ENCODE measurements at places on chromosomes 2 and 18.
A peak's percentile ranks its signal among the peaks of the same experiment; 100 is the strongest.

DNA sequence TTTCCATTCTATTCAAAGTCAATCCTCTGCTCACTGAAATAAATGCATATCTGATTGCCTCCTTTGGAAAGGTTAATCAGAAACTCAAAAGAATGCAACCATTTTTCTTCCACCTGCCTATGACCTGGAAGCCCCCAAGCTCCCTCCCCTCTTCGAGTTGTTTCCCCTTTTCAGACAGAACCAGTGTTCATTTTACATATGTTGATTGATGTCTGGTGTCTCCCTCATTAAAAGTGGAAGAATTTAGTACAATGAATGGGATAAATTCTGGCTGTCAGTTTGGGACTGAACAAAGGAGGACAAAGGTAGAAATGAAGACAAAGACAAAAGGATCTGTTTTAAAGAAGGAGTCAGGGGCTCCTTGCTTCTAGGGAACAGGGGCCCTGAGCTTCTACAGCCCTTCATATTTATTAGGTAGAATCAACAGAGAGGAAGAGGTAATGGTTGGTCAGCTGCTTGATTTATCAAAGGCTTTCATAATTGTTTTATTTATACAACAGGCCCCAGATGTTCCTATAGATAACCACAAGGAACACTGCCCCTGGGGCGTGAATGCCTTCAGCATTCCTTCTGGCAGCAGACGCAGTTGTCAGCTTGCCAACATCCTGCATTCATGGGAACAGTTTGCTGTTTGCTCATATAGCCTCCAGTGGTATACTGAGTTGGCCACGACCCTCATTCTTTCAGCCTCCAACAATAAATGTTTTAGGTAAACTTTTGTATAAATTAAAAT, 949.8 kb upstream of the LRATD1 start:
- peak; percentile 60 for DNase-seq

DNA sequence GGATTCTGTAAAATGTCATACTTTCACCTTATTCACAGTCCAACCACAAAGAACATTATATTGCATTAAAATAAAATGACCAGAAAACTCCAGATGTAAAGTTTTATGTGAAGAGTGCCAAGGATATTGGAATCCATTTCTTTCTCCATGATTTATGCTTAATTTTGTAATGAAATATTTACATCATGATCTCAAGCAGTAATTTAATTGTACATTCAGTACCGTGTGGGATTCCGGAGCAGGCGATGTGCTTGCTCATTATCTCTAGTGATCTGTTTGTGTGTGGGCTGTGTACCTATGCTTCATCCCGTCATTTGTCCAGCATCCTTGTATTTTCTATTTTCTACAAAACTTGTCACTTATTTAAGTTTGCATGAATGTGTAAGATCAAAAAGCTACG, 415.9 kb upstream of the SLC8A1 start:
- DNase-seq: no peak

- no peak for DNase-seq
These were observed 114.6 kb downstream of the TLK1 start for GRCh38 chr2:171046048-171046560.

DNA sequence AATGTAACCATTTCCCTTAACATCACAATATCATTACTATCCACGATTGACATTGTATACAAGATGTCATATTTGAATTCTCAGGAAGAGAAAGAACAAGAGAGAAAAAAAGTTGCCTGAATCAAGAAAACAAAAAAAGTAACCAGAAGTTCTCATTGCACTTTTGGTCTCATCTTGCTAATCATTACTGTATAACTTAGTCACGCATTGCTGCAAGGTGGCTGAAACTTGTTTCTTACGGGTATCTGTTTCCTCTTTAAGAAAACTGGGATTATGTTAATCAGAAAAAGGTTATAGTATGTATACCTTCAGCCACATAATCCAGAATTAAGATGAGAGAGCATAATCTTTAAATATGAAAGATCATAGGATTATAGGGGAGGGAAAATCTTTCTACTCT, 639.7 kb upstream of the SYT4 start:
- DNase-seq: no peak

- peak; percentile 79 for DNase-seq
These were observed 742 bp downstream of the PXDN start for GRCh38 chr2:1743396-1744150.

DNA sequence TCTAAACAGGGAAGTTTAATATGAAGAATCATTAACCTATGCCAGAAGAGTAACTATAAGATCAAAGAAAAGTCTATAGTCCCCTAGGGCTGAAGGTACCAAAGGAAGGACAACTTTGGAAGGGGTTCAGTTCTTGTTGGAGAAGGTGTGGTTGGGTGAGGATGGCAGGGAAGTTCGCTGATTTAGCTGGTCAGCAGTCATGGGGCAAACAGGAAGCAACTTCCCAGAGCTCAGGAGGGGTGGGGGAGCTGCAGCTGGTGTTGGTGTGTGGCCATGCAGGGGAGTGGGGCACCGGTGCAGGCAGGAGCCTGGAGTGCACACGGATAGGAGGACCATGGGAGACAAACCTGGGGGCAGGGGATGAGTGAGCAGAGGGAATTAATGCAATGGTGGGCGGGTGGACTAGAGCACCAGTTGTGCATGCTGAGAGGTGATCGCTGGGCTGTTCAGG, 34.0 kb downstream of the FHOD3 start:
- no peak for DNase-seq

DNA sequence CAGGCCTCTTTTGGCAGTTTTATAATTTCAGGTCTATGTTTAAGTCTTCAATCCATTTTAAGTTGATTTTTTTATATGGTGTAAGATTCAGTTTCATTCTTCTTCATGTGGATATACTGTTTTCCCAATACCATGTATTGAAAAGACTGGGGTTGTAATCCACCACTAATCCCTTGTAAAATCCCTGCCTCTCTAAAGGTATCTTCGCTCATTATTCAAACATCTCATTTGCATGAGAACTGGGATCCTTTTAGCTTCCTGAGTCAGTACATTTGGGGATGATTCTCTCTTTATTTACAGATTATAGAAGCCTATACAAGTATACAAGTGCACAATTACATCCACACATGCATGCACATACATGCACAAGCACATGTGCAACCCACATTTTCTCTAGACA, 25.3 kb downstream of the DHRS9 start:
- DNase-seq: no peak

DNA sequence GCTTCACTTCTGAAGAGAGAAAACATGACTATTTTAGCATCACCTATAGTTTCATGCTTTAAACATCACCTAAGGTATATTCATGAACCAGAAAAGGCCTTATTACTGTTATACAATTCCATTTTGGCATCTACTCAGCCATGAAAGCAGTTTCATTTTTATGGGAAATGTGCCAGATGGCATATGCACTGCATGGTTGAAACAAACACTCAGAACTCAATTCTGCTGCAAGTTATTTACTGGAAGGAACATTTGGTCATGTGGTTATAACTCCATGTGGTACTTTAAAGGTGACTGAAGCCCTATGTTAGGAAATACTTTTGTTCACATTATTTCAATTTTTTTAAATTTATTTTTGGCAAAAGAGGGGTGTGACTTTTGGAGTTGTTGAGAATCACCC, 287.5 kb upstream of the CRIM1 start:
- no peak for DNase-seq

DNA sequence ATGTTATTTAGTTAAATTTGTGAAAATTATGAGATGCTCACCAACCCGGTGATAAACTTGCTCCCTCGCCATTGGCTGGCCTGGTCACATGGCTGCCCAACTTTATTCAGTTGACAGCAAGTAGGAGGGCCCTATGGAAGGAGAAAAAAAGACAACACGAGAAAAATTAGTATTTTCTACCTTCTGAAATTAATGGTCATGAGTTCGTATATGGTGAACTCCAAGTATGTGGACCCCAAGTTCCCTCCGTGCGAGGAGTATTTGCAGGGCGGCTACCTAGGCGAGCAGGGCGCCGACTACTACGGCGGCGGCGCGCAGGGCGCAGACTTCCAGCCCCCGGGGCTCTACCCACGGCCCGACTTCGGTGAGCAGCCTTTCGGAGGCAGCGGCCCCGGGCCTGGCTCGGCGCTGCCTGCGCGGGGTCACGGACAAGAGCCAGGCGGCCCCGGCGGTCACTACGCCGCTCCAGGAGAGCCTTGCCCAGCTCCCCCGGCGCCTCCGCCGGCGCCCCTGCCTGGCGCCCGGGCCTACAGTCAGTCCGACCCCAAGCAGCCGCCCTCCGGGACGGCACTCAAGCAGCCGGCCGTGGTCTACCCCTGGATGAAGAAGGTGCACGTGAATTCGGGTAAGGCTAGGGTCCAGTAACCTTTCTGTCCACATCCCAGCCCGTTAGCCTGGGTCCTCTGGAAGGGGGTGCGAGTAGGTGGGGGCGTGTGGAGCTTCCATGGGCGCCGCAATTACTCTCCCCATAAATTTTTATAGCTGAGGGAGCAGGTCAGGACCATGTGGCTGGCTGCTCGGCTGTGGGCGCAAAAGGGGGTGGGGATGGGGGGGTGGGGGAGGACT, at the start of gene HOXD4:
HOXD4 (plus strand) TSS at position 109 of the 846 bp plus-strand sequence; CDS start at position 193, 84 bp downstream.
- DNase-seq: no peak

GRCh38 chr2:73281244-73281643, 3.0 kb downstream of the FBXO41 start:
- no peak for DNase-seq

DNA sequence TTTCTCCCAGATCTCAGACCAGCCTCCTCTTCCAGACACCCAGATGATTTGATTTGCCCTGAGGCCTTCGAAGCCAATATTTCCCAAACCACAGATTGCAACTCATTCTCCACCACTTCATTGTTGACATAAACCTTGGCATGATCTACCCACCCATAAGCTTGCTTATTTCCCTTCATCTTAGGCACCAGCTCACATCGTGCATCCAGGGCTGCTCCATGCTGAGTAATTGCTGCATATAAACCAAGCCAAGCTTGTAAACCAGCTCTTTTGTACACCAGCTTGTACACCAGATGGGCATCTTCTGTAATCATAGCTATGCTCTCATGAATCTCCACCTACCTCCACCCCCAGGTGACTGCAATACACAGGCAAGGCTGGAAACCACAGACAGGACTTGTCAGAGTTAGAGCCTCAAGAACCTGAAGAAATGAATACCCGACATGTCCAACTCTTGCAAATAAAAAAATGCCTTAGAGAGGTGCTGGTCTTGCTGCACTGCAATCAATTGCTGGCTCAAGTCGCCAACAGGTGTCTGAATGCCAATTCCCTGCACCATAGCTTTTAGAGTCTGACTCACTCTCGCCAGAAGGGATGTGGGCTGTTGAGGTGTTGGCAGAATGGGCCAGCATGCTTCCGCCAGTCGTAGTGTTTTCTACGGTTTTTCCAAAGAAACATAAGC, 31.5 kb downstream of the TRABD2A start:
- no peak for DNase-seq

- peak; percentile 13 for DNase-seq
These were observed 634.5 kb downstream of the ZEB2 start for GRCh38 chr2:143885461-143885860.

DNA sequence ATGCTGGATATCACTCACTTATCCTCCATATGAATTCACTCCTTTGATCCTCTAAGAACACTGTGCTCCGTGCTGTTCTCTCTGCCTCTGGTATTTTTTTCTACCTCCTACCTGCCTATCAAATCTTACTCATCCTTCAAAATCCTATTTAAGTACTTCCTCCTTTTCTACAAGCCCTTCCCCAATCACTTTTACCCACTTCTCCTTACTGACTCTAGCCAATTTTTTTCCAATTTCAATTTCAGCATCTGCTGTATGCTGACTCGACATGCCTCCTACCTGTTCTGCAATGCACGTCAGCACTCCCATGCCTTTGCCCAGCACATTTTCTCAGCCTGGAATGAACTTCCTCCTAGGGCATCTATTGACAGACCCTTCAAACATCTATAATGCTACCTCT, 37.3 kb upstream of the LNPK start:
- no peak for DNase-seq

GRCh38 chr2:88187927-88188326, 17.8 kb downstream of the THNSL2 start:
- DNase-seq: no peak

DNA sequence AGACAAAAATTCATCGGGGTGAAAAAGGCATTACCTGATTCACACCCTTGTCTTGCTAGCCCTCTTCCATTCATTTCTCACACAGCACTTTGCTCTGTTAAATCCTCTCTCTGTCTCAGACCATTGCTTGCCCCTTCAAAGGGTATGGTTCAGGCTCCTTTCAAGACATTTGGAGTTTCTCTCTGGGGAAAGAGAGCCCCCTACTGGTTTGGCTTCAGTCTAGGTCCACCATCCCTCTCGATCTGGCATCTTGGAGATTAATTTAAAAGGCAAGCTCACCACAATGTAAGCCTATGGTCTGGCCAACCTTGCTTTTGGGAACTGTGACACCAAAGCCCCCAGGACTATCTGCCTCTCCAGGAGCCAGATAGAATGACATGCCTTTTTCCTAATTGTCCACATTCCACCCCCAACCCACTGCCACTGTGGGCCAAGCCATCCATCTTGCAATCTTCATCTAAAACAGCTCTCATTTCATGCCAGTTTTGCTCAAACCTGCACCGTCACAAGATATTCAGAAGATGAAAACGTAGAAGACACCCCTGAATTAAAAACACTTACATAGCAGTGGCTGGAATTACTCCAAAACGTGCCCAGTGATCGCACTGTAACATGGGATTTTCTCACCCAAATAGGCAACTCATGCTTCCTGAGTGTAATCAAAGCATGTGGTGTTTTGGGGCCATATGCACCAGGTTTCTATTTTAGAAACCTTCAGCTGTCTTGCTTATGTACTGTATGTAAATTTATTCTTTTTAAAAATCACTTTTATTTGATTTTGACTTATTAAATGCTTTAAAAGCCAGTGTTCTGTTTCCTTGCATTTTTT, 93.9 kb downstream of the FARSB start:
- DNase-seq: peak; percentile 34

DNA sequence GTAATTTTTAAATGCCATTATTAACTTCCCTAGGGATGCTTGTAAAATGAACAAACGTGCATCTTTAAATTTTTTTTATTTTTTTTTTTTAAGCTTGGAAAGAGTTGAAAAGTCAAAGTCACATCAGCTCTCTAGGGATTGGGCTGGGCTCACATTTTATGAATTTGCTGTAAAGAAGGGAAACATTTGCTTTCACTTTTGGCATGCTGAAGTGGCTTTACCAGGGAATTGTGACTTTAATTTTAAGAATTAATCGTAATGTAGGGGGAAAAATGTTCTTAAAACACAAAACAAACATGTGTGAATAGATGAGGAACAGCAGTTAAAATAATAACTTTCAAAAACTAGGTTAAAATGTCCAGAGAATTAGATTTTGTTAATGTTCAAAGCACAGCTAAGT, 123.0 kb downstream of the AGAP1 start:
- DNase-seq: peak; percentile 83

GRCh38 chr2:66530651-66531050, 95.7 kb downstream of the MEIS1 start:
- DNase-seq: no peak

Data from fibroblast of skin of scalp (primary cell).